ENCODE measurements at places on chromosomes 1 and 21.

GRCh38 chr1:205069371-205070125 lies 14.7 kb downstream of the TMEM81 start:
- no peak for DNase-seq

DNA sequence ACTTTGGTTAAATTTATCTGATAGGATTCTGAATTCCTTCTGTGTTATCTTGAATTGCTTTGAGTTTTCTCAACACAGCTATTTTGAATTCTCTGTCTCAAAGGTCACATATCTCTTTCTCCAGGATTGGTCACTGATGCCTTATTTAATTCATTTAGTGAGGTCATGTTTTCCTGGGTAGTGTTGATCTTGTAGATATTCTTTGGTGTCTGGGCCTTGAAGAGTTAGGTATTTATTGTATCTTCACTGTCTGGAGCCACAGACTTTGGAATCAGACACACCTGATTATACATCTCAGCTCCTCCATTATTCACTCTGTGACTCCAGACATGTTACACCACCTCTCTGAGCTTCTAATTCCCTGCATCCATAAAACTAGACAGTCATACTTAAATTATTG lies 34.2 kb upstream of the ETS2 start:
- no peak for DNase-seq

DNA sequence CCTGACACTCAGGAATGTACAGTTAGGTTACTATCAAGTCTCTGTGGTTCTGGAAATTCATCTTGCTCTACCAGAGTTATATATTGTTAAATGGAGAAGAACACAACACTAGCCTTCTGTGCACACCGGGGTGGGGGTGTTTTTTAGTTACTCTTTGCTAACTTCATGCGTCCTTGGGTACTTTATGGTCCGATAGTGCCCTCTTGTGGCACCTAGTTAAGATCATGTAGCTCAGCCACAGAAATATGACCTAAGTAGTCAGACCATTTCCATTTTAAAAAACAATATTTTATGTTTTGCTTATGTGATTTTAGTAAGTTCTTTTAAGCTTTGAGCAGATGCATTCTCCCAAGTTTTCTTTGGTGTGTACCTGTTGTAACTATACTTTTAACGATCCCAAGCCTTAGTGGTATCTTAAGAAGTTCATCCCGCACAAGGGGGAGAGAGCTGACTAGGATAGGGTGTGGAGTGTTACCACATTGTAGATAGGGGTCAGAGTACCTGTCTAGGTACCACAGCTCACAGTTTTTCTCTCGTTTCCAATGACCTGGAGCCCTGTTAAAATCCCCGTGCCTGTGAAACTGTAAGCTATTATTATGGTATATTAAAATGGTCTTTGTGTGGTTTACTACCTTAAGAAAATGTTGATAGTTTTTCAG lies 20.6 kb upstream of the SH3D21 start:
- peak; percentile 61 for DNase-seq

DNA sequence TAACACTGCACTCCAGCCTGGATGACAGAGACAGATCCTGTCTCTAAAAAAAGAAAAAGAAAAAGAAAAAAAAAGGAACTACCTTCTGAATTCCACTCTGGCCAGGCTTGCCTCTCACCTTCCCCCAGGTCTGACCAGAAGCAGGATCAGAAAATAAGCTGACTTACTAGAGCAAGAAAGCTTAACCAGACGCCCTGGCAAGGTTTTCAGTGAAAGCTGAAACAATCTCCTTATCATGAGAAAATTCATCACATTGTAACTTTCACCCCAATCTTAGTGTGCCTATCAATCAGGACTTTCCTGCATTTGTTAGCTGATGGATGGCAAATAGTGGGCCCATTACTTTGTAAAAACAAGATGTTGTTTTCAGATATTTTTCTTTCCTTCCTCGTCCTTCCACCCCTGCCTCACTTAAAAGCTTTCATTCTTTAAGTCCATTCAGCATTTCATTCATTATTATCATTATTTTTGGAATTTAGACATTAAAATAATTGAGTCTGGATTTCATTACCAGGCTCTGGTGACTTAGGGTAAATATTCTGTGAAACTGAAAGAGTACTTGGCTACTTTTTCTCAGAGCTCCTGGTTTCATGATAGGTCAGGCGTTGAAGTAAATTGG lies 96.5 kb upstream of the CD34 start:
- no peak for DNase-seq

DNA sequence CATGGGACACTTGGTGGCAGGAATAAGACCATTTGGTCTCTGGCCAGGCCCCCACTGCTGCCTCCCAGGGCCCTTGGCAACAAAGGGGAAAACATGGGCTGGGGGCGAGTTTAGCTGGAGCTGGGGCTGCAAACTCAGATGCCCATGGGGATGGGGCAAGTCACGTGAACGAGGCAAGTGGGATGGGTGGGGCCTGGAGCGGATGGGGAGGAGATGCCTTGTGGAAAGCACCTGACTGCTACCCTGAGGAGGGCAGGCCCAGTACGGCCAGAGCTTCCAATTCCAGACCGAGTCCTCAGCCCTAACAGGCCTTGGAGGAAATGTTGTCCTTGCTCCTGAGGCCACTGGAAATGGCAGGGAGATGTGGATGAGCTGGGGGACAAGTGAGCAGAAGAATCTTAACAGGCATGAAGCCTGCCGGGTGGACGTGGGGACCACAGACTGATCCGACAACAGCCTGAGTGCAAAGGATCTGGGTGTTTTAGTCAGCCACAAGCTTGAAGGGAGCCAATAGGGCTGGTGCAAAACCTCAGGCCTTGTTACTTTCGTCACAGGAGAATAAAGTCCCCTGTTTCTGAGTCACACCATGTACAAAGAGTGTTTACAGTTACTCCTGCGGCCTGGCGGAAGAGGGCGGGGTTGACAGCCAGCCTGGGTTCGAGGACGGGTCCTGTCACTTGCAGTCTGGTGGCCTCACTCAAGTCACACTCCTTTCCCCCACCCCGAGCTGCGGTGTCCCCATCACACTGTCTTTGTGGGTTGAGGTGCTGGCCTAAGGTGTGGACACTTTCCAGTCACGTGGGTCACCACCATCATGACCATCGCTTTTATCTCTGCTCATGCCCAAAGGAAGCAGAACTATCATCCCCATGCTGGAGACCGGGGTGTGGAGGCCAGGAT lies 19.1 kb downstream of the RUNX3 start:
- no peak for DNase-seq

DNA sequence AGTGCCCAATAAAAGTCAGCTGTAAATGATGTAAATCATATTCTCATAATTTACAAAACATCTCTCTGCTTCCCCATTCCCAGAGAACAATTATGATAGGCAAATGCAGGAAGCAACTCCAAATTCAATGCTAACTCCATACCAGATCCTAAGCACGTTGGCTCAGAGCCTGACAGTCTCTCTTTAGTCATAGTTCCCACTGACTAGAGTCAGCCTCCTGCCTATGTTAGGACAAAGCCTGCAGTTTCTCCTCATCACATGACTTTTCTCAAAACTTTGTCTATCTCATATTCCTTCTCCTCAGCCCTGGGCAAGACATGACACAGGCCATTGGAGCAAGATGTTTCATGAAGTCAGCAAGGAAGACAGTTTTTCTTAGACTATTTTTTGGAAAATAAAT lies 101.5 kb upstream of the COL24A1 start:
- no peak for DNase-seq

DNA sequence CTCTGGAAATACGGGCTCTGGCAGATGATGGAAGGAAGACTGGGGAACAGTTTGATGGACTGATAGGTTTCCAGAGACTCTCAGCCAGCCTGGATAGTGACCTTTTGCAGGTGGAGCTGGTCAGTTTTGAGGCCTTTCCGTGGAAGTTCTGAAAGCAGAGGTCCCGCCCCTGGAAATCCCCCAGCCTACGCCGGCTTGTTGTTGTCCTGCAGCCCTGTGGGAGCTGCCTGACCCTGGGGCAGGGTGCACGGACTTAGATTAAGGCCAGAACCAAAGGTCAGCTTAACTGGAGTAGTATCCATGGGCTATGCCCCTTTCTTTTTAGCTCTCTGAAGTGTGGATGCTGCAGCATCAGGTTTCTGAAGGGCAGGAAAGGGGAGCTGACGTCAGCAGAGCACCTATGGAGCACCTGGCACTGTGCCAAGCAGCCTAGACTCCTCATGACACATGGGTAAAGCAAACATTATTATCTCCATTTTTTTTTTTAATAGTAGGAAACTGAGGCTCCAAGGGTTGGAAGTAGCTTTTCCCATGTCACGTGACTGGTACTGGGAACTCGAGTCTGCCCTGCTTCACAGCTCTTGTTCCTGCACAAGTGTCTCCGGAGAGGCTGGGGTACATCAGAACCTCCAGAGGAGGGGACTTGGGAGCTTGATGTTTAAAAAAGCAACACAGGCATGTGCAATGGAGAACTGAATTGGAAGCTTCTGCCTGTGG lies 38.5 kb downstream of the IER5 start:
- DNase-seq, result peak; percentile 90

GRCh38 chr1:11406845-11407244 lies 72.1 kb upstream of the DISP3 start:
- no peak for DNase-seq

DNA sequence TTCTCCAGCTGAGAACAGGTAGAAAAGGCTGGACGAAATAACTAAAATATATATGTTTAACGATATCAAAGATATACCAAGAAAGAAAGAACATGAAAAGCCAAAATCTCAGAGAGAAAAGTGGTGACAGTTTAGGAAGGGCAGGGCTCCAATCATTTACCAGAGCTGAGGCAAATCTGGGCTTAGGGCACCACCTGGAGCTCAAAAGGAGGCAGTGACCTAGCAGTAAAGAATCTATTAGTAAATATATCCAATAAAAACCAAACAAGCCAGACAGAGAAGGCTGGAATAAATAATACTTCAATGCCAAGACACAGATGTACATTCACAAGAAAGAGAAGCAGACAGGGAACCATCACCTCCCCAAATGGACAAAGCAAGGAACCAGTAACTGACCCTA lies 43.5 kb downstream of the CHIA start:
- peak; percentile 28 for DNase-seq

DNA sequence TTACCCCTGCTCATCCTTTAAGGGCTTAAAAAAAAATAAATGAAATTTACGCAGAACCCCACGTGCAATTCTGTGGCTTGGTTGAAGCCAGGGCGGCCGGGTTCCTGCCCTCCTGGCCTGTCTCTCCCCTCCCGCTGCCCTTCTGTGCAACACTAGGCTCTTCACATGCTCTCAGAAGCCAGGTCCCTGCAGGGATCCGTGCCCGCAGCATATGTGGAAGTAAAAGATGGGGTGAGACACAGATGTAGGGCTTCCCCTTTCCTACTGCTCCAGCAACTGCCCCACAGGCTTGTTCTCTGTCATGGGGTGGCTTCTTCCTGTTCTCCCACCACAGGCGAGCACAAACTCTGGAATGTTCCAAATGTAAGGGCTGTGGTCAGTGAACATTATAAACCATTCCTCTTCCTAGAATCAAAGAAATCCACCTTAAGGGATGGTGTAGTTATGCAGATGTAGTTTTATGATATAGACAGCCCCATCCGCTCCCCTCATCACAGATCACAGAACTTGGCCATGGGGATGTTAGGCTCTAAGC lies 535.4 kb downstream of the KIF26B start:
- DNase-seq, result no peak

- DNase-seq, result no peak
These were observed 36.5 kb downstream of the PTPN14 start for GRCh38 chr1:214514819-214515383.

DNA sequence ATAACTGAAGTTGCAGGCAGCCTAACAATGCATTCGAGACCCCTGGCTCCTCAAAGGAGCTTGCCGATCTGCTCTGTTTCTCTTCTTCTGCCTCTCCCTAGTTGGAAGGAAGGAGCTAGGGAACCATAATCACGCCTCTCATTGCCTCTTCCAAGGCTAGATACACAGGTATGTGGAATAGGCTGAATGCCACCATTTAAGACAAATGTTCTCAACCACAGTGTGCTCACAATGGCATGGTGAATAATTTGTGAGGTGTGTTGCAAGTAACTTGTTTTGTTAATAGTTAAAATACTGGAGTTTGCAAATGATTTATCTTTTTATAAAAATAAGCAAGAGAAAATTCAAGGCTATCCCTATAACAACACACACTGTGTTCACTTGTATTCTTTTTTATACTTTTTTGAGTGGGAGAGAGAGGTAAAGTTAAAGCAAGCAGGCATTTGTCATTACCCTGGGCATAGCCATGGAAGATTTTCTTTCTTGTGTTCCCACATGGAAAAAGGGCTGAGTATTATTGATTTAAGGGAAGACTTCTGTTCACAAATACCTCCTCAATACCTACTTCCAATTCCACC lies 45.4 kb upstream of the SYT6 start:
- DNase-seq, result no peak

GRCh38 chr1:65764052-65764451 lies 28.6 kb upstream of the PDE4B start:
- peak; percentile 6 for DNase-seq

DNA sequence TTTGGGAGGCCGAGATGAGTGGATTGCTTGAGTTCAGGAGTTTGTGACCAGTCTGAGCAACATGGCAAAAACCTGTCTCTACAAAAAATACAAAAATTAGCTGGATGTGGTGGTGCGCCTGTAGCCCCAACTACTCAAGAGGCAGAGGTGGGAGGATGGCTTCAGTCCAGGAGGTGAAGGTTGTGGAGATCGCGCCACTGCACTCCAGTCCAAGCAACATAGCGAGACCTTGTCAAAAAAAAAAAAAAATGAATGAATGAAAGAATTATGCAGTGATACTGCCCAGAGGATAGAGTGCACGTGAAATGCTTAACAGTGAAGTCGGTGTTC lies 429 bp upstream of the DPH2 start:
- no peak for DNase-seq

GRCh38 chr1:27218736-27219135 lies 15.7 kb upstream of the WDTC1 start:
- DNase-seq, result no peak

- DNase-seq, result no peak
These were observed 122.3 kb downstream of the C1orf21 start for GRCh38 chr1:184509105-184509504.

DNA sequence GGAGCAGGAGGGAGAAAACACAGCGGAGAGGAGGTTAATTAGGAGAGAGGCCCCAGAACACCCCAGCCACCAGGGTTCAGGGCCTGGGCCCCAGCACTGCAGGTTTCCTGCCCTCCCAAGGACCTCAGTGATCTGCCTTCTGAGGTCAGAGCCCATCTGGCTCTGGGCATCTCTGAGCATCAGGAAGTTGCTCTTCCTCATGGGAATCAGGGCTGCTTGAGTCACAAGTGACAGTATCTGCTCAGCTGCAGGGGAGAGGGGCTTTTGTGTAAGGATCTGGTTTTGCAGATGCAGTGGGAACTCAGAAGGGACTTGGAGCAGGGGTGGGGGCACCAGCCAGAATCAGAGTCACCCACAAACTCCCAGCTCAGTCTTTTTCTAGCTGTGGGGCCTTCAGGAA lies 472.1 kb downstream of the PTPRU start:
- no peak for DNase-seq

DNA sequence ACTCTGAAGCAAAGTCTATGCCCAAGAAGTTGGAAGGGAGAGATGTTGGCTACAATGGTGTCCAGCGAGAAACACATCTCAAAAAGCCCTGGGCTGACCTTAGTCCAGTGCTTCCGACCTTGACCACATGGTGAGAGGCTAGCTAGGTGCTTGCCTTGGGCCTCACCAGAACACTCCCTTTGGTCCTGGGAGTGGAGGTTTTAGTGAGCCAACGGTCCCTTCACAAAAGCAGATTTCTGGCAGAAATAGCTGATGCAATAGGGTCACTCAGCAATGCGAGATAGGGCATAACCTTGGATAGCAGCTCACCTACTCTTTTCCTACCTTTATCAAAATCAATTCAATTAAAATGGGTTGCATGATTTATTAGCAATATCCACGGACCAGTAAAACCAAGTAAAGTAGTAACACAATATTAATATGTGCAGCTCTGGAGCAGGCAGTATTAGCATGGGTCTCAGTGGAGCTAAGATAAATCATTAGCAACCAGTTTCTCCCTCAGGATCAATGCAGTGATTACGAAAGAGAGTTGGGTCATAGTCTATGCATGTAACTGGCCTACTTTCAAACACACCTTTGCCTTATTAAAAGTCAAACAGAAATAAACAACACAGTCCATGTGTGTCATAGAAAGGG lies 1.9 kb downstream of the SLC30A10 start:
- no peak for DNase-seq
